Esophagus mucosa (tissue), 1 donor: ENCODE measurements at places on chromosomes 1 and 21. TPM values are rescaled to one million over a fixed set of nuclear protein-coding genes. Genes with fewer than 3 reads are reported as not detected.

GRIK3 gene
- total RNA-seq = 0.04 TPM

GRCh38 chr1:24584171-24584647 lies 28.3 kb downstream of the NCMAP start:
- no peak for ATAC-seq

DNA sequence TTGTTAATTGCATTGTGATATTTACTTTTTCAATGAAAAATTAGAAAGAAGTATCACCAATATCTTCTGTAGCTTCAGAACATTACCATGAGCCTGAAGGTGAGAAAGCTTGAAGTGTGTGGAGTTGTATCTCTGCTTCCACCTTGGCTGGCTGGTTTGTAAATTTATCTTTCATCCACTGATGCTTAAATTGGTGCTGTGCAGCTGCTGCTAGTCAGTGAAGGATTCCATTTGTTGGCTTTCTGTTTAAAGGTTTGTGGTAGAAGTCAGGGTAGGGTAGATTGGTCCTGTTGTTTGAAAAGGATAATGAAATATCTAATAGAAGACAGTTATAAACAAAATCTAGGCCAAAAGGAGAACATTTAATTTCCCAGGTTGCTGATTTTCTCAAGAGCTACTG lies 105.7 kb downstream of the C1orf21 start:
- ATAC-seq = no peak

- no peak for ATAC-seq
These were observed 6.8 kb upstream of the EFHD2 start for GRCh38 chr1:15402809-15403450.

DNA sequence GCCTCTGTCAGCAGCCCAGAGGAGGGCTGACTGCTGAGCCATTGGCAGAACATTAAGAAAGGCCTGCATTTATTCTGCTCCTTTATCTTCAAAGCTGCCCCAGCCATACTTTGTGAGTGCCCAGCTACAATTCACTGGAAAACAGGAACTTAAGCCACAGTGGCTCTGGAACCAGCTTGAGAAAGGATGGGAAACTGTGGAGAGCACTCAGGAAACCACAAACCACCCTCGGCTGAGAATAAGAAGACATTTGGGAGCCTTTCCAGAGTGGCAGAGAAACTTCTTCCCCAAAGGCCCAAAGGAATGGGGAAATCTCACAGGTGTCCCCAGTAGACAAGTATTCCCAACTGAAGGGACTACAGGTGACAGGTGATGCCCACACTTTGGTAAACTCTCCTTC lies 1.8 kb downstream of the LAMB3 start:
- no peak for ATAC-seq

GRCh38 chr1:89761901-89762300 lies 58.9 kb upstream of the LRRC8D start:
- no peak for ATAC-seq

DNA sequence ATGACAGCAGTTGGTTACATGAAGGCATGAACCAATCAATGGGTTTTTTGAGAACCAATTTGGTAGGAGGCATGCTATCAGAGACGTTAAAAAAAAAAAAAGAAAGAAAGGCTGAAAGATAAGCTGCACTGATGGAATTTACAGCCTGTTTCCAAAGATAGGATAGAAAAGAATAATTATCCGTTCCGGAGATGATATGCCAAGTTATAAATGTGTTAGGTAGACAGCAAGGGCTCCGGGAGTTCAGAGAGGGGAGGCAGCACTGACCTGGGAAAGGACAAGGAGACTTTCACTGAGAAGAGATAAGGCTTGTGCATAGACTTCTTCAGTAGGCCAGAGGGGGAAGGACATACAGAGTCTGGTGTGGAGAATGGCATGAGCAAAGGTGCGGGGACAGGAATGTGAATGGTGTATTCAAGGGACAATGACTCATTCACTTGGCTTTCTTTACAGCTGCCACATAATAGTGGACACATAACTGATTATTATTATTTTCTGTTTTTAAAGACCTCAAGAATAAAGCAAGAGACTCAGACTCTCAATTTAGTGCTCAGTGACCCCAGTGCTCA lies 24.8 kb upstream of the ACBD6 start:
- no peak for ATAC-seq
